ENCODE measurements at places on chromosomes 16 and 17.

- DNase-seq: no peak
Measured at GRCh38 chr17:56718515-56718914, 115.2 kb downstream of the C17orf67 start.

DNA sequence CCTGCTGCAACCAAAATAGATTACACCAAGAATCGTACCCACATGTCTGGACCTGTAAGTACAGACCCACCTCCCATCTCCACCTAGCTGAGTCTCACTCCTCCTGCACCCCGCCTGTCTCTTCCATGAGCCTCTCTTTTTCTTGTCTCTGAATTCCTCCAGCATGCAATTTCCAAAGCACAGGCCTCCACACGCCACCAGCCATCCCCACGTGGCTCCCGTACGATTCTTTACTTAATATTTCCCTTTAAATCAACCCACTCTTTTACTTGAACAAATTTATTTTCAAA lies 1.2 kb downstream of the RPH3AL start:
- no peak for DNase-seq

DNA sequence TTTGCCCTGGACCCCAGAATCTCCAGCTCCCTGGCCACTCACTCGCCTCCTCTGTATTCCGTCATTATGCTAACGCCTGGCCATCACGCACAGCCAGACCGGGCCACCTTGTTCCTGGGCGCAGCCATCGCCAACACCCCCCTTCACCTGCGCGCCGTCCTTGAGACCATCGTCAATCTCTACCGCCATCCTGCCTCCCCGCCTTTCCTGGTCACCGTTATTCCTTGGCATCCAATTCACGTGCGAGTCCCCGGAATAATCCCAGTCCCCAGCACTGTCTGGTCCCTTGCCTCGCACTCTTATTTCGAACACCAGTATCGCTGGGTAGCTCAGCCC lies 541 bp downstream of the VKORC1 start:
- DNase-seq: no peak

DNA sequence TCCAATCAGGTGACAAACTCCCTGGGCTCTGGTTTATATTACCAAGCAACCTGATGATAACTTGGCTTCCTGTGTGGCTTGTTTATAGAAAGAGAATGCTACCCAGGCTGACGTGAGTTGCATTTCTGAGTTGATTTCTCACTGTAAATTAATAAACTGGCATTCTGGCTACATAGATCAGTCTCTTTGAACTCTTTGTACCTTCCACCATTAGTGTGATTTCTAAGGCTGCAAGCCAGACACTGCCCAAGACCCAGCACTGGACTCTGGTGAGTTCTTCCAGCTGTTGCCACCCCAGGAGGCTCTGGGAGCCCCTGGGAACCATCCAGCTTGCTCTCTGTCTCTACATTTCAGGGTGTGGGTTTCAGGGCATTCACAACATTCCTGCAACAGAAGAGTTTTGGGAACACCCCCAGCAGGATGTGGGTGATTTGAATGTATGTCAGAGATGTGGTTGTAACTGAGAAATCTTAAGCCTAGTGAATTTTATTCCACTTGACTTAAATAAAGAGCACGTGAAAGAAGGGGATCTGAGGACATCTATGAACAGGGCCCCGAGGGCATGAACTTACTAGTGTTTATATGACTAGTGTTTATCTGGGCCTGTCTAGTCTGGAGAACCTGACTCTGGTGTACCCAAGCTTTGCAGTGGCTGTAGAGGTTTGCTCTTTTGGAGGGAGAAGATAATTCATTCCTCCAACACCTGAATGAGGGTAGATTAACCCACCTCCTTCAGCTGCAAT lies 30.3 kb upstream of the LRRC37A start:
- no peak for DNase-seq

GRCh38 chr16:57470711-57471110 lies 8.2 kb downstream of the POLR2C start:
- DNase-seq: no peak

- DNase-seq: no peak
Measured at GRCh38 chr16:1816396-1817275, 10.0 kb downstream of the HAGH start.

DNA sequence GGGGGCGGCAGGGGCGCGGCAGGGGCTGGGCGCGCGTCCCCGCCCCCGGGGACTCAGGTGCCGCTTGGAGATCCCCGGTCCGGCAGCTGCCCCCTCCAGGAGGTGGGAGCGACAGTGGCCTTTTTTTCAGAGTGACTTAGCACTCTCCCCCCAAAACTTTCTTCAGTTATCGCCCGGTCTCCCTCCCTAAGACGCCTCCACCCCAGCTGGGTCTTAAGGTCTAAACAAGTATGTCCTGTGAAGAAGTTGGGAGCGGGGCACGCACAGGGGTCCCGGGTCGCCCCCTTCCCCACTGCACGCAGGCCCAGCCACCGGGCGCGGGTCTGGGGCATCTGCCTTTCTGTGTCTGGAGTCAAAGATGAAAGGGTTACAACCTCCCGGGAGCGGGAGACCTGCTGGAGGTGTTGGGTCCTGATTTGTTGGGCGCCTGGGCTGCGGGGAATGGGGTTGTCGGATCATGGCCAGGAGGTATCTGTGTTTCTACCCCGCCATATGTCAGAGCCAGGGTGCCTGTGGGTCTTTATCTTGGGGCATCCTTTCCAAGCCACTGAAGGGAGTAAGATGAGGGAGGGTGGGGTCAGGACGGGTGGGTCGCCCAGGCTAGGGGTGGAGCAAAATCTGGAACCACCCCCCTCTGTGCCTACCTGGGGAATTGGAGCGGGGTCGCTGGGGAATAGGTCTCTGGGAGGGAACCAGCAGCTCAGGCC lies 757 bp downstream of the FMNL1 start:
- no peak for DNase-seq

DNA sequence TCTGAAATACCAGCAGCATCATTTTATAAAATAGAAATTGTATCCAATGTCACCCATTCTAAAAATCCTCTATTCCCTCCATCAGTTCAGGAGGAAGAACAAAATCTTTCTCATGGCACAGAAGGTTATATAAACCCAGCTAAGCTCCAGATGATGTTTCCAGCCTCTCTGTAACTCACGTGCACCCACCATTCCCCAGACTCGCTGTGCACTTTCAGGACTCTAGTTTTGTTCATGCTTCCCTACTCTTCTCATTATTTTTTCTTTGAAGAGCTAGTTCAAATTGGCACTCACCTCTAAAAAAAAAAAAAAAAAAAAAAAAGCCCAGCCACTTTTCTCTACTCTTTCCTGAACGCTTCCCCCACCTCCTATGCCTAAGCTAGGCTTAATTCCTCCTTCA lies 36.0 kb upstream of the SHISA6 start:
- no peak for DNase-seq

GRCh38 chr16:3652373-3653195 lies 1.9 kb upstream of the DNASE1 start:
- DNase-seq: no peak

- DNase-seq: no peak
Measured at GRCh38 chr17:72713701-72714100, 378.8 kb downstream of the SLC39A11 start.
